ENCODE measurements at places on chromosomes 6 and 20.
A peak's percentile ranks its signal among the peaks of the same experiment; 100 is the strongest.

GRCh38 chr20:24998121-24998520 is 5.6 kb upstream of the APMAP start:
- DNase-seq: no peak

GRCh38 chr6:11712760-11713159 is 65.8 kb downstream of the ADTRP start:
- DNase-seq: no peak

DNA sequence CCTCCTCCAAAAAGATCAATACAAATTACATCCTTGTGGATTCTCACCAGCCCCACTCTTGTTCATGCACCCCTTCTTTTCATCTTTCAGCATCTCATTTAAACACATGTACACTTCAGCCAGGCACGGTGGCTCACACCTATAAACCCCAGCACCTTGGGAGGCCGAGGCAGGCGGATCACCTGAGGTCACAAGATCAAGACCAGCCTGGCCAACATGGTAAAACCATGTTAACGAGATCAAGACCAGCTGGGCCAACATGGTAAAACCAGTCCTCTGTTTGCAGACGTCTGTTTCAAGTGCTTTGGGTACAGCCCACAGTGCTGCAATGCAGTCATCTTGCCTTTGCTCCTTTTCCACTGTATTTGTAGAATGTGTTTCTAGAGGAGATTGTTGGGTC is 45.3 kb downstream of the ZMYND8 start:
- no peak for DNase-seq

DNA sequence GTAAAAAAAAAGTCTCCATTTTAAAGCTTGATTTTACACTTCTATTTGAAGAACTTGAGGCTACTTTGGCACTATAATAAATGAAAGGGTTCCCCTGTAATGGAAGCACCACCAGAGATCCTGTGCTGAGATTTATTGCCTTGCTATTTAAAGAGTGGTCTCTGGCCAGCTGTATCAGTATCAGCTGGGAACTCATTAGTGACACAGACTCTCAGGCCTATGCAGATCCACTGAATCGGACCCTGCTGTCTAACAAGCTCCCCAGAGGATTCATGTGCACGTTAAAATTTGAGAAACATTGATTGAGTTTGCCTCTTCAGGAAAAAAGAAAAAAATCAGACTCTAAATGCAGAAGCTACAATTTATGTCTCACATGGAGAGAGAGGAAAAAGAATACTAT is 299.9 kb upstream of the BMP2 start:
- DNase-seq: no peak

GRCh38 chr6:121880831-121881230 is 445.4 kb downstream of the GJA1 start:
- no peak for DNase-seq

GRCh38 chr6:122995921-122996793 is at the start of gene CLVS2:
TSS of gene CLVS2 (plus strand) at chr6:122996235. CDS start at chr6:122997778, 1,543 bp downstream.
- no peak for DNase-seq

- peak; percentile 56 for DNase-seq
Measured at GRCh38 chr6:37483917-37484785, 15.5 kb downstream of the CCDC167 start.

DNA sequence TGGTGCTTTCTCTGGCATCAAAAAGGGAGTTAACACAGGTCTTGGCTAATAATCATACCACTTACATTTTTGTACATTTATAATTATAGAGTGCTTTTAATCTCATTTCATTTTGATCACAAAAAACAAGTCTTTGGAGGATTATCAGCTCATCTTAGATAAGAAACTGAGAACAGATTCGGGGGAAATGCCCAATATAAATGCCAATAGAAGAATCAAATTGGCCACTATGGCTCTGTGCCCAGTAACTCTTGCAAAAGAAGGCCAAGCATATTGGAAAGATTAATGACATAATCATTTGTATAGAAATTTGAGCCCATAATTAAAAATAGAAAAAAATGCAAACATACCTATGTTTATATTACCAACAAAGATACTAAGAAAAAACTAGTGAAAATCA is 42.5 kb downstream of the IPCEF1 start:
- DNase-seq: peak; percentile 1

Measured in PC-3 (cell line).